ENCODE measurements at places on chromosomes 1 and 21.

GRCh38 chr1:183092350-183092749 is 69.1 kb downstream of the LAMC1 start:
- DNase-seq, result no peak

GRCh38 chr1:174158767-174159251 is 511 bp upstream of the RABGAP1L start:
- no peak for DNase-seq

GRCh38 chr1:171352554-171352953 is 38.6 kb downstream of the FMO4 start:
- DNase-seq, result no peak

- DNase-seq, result peak; percentile 56
These were observed 19.4 kb downstream of the AGRN start for GRCh38 chr1:1039145-1039910.

- no peak for DNase-seq
These were observed 15.0 kb upstream of the IL20 start for GRCh38 chr1:206850401-206850800.

- no peak for DNase-seq
These were observed 184.9 kb downstream of the SLC35F3 start for GRCh38 chr1:234089396-234089795.

DNA sequence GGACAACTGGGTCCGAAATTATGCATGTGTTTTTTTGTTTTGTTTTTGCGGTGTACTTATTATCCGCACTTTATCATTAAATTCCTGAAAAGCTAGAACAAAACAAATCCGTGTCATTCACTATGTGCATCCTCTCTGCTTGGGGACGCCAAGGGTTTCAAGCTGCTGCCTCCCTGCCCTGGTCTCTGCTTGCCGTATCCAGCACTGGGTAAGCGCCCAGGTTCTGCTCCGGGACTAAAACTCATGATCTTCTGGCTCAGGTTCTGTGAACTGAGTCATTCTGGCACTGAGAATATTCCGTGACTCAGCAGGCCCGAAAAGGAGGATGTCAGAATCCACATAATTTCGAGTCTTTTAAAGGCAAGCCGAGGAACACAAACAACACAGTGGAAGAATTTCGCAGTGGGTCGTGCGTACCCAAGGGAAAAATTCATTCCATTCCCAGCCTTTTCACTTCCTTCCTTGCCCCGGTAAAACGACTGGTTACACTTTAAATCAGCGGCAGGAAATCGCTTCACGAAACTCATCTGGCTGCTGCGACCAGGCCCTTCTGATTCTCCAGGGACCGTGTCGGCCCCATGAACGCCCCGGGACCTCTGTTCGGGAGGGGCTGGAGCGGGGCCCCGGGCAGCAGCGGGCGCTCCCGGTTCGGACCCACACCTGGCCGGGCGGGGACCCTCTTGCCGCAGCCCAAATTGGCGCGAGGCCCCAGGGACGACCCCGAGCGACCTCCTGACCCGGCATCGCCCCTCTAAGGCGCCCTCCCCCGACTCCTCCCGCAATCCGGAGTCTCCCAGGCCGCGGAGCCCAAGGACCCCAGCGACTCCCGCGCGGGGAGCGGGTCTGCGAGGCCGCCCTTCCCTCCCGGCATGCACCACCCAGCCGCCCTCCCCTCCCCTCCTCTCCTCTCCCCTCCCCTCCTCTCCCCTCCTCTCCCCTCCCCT is 746 bp upstream of the LAMC1 start:
- peak; percentile 83 for DNase-seq

DNA sequence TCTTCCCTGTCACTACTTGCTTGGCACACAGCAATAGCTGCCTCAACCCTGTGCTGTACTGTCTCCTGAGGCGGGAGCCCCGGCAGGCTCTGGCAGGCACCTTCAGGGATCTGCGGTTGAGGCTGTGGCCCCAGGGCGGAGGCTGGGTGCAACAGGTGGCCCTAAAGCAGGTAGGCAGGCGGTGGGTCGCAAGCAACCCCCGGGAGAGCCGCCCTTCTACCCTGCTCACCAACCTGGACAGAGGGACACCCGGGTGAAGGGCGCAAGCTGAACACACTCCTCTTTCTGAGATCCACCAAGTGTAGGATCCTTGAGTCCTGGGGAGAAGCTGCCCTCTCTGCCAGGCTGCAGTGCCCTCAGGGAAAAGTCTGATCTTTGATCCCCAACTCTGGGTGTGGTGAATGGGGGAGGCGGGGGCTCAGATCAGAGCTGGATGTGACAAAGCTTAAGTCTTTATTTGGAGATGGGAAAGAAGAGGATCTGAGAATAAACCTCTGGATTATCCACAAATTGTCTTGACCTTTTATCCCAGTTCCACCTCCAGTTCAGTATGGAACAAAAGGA is 1.2 kb downstream of the RXFP4 start:
- no peak for DNase-seq

GRCh38 chr1:159753386-159753785 is 27.4 kb upstream of the DUSP23 start:
- DNase-seq, result no peak

DNA sequence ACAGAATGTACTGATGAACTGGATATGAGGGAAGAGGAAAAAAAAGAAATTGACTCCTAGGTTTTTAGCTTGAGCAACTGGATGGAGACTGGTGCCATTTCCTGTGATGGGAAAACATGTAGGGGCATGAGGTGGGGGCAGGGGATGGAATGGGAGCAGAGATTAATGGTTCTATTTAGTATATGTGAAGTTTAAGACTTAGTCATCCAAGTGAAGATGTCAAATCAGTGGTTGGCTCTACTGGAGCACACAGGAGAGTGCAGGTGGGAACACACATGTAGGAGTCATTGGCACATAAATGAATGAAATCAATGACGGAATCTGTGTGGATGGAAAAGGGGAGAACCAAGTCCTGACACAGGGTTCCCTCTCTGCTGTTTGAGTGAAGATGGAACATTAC is 224.4 kb upstream of the COA6 start:
- DNase-seq, result no peak

DNA sequence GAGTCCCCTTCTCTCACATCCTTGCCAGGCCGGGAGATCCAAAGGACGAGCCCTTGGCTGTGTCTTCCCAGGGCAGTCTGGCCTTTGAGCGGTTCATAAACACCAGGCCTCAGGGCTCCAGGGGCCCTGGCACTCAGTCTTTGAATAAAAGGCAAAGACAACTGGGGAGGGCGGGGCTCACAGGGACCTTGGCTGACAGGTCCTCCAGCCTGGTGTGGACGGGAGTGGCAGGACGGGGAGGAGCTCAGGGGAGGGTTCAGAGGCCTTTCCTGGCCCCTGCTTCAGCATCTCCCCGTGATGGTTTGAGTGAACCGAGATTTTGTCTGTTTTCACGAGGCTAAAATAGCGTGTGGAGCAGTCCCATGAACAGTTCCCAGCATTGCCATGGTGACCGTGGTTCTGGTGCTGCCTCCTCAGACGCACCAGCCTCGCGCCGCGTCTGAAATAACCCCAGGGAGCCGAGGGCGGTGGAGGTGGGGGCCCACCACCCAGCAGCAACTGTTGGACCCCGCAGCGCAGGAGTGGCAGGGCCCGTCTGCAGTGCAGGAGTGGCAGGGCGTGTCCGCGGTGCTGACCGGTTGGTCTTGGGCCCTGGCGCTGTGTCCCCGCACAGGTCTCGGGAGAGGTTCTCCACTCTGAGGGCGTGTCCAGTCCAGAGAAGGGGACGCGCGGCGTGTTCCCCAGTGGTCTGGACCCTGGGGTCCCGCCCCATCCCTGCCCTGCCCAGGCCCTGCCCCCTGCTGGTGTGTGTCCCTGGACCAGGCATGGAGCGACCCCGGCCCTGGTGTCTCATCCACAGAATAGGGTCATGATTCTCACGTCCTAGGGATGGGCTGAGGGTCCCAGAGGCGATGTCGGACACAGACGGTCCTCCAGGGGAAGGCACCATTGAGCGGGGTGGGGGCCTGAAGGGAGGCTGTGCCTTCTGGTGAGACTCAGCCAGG is 7.1 kb upstream of the PRKCZ start:
- no peak for DNase-seq

GRCh38 chr1:229531326-229531725 is 23.2 kb upstream of the NUP133 start:
- no peak for DNase-seq

- DNase-seq, result no peak
These were observed 326.1 kb upstream of the BEND5 start for GRCh38 chr1:49102752-49103151.

DNA sequence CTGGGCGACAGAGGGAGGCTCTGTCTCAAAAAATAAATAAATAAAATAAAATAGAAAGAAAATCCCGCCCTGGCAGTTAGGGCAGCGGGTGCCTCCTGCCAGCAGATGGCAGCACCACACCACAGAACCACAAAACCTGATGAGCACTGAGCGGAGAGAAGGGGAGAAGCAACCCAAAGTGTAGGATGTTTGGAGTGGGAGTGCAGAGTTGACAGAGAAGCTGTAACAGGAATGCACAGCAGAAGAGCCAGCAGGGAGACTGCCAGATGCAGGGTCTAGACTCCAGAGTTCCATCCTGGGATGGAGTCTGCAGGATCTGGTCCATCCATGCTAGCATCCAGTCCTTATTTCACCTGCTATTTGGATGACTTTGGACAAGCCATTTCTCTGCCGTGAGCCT is 29.7 kb upstream of the KIRREL1 start:
- DNase-seq, result peak; percentile 81

- DNase-seq, result no peak
These were observed 214 bp downstream of the NCAM2 start for GRCh38 chr21:20998456-20998789.

- no peak for DNase-seq
These were observed 29.8 kb downstream of the SLC30A1 start for GRCh38 chr1:211549092-211549711.

- peak; percentile 83 for DNase-seq
These were observed at the start of gene C1orf115 for GRCh38 chr1:220690140-220691052. Gene C1orf115, plus strand, starts transcription at chr1:220690363. Its CDS starts 40 bp downstream, at chr1:220690403.

DNA sequence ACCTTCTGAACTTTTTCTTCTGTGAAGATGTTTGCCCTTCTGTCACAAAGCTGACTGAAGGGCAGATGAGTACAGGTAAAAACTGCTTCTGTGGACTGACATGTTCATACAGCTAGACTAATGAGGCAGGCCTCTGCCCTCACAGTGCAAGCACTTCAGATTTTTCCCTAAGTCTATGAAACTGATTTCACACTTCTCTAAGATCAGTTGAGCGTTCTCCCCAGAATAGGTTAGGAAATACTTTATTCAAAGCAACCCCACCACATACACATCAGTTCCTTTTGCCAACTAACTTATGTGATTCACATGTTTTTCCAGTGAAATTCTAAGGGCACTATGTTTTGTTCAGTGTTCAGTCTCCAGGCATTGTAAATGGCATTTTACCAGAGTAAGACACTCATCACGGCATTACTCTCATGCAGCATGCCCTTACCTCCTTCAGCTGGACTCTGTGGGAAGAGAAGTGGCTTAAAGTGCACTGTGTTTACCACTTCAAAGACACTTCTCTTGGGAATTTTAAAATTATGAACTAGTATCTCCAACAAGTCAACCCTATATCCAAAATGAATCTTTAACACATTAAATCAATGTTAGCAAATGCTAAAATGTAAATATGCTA is 5.4 kb upstream of the PSMG1 start:
- no peak for DNase-seq

DNA sequence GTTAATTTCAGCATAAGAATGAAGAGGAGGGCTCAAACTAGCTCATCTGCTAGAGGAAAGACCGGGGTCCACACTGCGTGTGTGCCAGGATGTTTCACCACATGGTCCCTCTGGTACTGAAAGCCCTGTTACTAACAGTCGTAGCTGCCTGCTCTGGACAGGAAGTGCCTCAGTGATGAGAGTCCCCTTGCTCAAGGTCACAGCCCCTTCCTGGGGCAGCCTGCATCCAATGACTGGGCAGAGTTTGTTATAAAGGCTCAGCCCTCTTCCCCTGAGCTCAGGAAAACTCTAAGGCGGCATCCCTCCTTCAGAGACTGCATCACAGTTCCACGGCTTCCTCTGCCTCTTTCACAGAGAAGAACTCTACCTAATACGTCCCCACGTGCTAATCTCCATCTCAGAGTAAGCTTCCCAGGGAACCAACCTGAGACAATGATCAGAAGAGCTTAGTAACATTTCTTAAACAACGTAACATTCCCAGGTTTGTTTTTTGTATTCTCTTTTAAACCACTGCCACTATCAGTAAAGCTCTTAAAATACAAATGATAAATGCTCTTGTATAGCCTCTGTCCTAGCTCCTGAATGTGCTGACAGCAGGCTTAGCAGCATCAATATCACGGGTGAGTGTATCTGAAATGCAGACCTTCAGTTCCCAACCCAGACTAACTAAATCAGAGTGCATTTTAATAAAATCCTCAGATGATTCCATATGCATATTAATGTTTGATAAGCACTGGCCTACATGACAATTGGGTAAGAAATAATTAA is 38.0 kb upstream of the ATP1A1 start:
- no peak for DNase-seq

DNA sequence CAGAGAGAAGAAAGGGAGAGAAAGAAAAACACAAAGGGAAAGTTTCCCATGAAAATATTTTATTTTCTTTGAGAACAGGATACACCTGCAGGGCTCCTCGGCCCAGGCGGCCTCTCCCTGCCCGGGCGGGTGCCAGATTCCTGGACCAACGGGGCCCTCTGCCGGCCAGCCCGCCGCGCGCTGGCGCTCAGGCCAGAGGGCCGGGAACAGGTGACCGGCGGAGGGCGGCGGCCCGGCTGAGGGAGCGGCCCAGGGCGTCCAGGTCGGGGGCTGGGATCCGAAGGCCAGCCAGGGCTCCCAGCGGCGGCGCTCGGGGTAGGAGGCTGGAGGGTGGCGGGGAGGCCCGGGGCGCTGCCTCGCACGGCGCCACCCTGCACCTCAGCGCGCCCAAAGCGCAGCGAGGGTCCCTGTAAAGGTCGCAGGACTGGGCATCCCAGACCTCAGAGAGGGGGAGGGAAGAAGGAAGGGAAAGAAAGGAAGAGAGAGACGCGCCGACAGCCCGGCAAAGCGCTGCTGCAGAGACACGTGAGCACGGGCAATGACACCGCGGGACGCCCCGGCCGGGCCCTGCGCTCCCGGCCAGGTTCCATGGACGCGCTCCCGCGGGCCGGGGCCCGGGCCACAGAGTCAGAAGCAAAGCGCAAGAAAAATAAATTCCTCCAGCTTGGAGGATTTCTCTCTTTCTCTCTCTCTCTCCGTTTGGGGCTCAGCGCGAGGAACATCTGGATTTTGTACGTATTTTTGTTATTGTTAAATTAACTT is 927 bp downstream of the WNT9A start:
- peak; percentile 68 for DNase-seq

- no peak for DNase-seq
These were observed 5.9 kb upstream of the RBBP5 start for GRCh38 chr1:205127646-205128045.

GRCh38 chr1:7516929-7517328 is 254.2 kb upstream of the VAMP3 start:
- DNase-seq, result no peak

DNA sequence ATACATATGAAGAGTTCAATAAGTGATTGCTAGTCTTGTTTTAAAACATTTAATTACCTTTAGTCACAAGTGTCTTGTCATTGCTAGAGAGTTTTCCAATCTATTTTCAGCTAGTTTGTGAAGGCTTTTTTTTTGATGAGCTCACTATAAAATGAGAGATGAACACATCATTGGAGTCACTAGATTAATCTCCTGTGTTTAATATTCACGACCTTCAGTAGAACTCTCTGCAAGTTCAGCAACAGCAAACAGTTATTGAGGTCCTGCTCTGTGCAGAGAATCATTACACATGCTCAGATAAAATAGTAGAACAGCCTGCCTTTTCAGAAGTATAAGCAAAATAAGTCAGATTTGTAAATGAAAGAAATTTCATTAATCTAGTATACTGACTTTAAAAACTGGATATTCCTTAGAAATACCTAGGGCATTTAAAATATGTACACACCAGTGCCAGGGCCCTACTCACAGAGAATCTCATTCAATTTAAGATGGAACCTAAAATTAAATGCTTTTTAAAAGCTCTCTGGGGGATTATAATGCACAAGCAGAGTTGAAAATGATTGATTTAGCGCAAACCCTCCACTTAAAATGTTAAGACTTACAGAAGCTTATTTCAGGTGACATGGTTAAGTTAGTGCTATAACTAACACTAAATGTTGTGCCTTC is 30.5 kb downstream of the KRTAP20-3 start:
- no peak for DNase-seq
